ENCODE measurements at places on chromosomes 11 and 22.

GRCh38 chr11:111426617-111427016 lies 47.5 kb upstream of the POU2AF1 start:
- no peak for DNase-seq

- DNase-seq, result no peak
Observed at GRCh38 chr11:35316161-35316560, 103.2 kb downstream of the SLC1A2 start.

DNA sequence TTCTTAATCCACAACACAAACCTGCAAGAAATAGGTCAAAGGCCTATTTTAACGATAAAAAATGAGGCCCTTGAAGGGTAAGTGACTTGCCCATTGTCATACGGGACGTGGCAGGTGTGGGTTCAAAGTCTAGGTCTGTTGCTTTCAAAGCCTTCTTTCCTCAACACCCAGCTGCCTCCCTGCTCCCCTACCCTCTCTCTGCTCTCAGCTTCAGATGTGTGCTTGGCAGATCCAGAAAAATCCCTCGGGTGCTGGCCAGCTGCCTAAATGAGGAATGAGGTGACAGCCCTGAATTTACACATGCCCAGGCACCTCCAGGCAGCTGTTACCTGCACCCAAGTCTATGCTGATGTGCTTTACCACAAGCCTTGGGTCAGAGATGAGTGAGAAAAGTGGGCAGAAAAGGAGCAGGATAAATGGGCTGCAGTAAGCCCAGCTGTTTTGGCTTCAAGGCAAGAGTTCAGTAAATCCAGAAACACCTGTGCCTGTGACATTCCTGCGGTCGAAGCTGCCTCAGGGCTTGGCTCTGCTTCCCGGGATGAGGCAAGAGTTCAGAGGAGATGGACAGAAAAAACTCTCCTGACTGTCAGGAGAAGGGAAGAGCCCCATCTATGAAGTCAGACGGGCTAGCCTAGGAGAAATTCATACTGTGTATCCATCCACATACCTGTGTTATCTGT lies 49.9 kb upstream of the LDLRAD3 start:
- no peak for DNase-seq

DNA sequence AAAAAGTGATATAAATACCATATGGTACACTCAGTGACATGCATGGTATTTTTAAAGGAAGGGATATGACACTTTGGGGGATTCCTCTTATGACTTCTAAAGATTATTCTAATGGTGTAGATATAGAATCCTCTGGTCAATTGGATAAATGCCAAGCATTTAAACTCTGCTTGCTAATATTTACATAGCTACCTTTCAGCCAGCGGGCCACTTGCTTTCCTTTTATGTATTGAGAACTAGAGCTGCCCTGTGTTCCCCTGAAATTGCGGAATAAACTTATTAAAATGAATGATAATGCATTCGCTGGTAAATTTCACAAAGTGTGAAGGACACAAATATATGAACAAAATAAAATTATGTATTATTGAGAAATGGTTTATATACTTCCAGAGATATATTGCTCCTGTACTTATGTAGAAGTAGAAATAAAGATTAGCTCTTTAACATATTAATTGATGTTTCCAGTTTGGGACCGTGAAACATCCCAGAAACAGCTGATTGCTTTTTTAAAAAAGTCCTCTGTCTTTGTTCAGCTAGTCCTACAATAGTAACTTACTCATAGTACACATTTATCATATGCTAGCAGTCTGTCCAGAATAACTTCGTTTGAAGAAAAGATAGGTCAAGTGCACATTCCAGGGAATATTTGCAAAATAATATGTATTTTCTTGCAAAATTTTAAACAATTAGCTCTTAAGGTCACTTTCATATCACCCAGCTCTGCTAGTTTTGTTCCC lies 40.1 kb upstream of the CARD18 start:
- no peak for DNase-seq

- DNase-seq, result no peak
Observed at GRCh38 chr11:120546312-120547205, 35.0 kb downstream of the GRIK4 start.

- no peak for DNase-seq
Observed at GRCh38 chr22:27226666-27227065, 569.3 kb downstream of the MIAT start.

GRCh38 chr22:49147617-49148175 lies 680.0 kb downstream of the BRD1 start:
- no peak for DNase-seq

- no peak for DNase-seq
Observed at GRCh38 chr22:48186146-48186790, 1423.8 kb downstream of the TBC1D22A start.

GRCh38 chr11:50188040-50188439 lies 155.4 kb downstream of the OR4C45 start:
- DNase-seq, result no peak

GRCh38 chr11:61793083-61793828 lies 545 bp downstream of the FEN1 start:
- no peak for DNase-seq

DNA sequence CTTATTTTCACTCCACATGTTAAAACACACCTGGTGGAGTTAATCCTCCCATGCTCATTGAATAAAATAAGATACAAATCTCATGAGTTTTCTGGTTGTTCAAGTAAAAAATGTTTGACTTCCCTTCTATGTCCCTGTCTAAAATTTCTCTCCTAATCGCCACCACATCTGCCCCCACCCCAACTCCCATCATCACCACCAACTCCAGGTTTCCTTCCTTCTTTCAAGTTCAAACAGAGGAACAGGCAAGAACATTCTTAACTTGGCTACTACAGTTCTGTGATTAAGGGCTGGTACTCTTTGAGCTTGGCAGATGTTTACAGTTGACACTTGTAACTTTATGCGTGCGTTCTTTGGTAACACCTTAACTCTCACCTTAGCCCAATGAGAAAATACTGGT lies 9.1 kb upstream of the PSMA1 start:
- no peak for DNase-seq

- no peak for DNase-seq
Observed at GRCh38 chr22:19085233-19085718, 36.9 kb downstream of the DGCR2 start.

DNA sequence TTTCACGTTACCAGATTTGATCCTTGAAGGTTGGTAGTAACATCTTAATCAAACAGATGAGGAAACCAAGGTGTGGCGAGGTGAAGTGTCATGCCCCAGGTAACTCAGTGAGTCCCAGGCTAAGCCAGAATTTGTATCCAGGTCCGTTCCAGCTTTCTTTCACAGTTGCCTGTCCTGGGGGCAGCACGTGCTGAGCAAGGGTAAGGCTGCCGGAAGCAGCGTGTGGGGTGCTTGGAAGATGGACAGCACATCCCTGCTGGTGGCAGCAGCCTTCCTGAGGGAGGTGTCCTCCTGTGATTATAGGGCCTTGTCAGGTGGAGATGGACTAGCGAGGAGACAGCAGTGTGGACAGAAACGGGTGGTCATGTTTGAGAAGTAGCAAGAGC lies 50.9 kb downstream of the TRIOBP start:
- no peak for DNase-seq

DNA sequence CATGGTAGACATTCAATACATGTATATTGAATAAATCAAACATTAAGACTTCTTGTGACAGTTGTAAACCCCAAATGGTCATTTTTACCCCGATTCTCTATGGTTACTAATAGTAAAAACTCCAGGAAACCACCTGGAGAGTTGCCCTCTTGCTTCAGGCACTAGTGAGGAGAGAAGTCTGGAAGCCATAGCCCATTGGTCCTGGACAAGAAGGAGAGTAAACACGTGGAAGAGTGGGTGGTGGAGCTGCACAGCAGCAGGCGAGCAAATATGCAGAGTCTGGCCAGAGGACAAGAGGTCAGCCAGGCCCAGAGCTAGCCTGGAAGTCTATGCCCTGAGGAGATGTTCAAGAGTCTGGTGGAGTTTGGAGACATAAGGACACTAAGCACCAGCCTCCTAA lies 17.7 kb downstream of the DCHS1 start:
- DNase-seq, result no peak

DNA sequence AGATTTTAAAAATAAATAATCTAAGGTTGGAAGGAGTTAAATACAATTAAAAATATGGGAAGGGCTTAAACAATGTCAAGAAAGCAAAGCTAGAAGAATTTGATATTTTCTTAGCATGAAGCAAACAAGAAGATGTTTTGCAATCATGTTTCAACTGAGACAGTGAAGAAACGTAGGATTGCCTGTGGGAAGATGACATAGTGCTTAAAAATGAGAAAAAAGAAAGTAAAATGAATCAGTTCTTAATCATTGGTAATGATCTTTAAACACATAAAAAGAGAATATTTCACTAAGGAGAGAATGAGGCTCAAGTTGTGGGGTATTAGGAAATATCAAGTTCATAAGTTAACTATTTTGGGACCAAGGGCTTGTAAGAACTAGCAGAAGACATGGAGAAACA lies 855.0 kb downstream of the METTL15 start:
- DNase-seq, result no peak

DNA sequence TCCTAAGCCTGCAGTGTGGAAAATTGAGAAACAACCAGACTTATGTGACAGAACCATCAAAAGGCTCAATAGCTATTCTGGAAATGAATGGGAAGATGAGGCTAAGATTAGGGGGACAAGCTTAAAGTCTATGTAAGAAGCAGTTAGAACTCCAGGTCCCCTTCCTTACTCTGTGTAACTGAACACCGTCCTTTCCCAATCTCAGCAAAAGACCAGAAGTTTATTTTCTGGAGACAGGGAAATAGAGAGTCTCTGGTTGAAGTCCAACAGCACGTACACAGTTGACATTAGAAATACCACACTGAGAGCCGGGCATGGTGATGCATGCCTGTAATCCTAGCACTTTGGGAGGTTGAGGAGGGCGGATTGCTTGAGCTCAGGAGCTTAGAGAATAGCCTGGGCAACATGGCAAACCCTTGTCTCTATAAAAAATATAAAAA lies 93.9 kb downstream of the CD44 start:
- DNase-seq, result no peak

- DNase-seq, result no peak
Observed at GRCh38 chr11:59224351-59224928, 11.7 kb upstream of the MPEG1 start.

- no peak for DNase-seq
Observed at GRCh38 chr11:67163006-67163405, 43.9 kb downstream of the KDM2A start.

DNA sequence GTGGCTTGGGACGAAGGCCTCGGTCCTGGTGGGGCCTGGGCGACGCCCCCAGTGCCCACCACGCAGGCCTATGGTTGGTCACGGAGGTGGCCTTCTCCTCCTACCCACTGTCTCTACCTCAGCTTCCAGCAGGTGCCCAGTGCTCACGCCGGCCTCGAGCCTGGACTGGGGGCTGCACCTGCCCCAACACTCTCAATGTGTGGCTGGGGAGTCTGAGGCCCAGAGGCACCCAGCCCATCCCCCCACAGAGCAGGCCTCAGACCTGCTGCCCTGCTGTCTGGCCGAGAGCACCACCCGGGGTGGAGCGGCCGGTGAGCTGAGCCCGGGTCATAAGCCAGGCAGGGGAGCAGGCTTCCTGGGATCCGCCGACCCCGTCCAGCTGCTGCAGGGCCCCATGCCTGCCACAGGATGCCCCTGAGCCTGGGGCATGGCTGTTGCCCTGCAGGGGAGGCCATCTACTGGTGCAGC lies 28.6 kb upstream of the MUC5AC start:
- DNase-seq, result no peak

DNA sequence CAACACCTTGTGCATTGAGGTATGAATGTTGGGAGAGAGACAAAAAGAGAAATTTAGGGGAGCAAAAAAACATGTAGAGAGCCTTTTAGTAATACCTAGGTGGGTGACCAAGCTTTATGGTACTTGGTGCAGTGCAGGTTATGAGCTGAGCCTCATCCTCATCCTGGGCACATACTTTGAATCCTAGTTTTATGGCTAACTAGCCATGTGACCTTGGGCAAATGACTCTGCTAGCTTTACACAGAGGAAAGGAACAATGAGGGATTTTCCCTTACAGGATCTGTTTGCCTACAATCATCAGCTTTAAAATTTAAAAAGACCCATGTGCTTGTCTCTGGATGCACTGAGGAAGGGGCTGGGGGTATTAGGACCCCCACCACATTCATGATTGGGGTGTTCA lies 187.8 kb upstream of the ISX start:
- DNase-seq, result no peak

DNA sequence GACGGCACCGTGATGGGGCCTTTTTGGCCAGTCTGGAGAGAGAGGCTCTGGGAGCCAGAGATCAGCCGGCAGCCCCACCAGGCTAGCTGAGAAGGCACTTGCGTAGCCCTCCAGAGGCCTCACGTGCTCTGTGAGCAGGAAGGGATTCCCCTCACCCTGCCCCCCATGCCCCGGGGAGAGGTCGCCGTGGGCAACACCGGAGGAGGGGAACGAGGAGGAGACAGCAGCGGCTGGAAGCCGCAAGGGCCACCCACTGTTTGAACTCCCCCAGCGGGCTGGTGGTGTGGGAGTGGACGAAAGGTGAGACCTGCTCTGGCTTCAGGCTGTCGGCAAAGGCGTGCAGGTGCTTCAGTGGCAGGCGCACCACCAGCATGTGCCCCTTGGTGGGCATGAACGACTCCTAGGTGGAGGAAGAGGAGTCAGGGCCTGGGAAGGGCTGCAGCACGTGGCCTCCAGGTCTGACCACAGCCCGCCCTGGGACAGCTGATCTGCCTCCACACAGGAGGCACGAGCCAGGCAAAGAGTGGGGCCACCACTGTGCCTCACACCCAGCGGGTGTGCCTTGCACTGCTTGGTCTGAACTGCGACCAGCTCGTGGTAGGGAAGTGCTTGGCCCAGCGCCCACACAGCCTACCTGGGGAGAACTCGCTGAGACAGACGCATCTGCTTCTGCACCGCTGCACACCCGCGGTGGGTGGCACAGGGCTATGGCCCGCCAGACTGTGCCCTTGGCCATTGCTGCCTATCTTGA lies 99.9 kb downstream of the MED15 start:
- DNase-seq, result no peak

DNA sequence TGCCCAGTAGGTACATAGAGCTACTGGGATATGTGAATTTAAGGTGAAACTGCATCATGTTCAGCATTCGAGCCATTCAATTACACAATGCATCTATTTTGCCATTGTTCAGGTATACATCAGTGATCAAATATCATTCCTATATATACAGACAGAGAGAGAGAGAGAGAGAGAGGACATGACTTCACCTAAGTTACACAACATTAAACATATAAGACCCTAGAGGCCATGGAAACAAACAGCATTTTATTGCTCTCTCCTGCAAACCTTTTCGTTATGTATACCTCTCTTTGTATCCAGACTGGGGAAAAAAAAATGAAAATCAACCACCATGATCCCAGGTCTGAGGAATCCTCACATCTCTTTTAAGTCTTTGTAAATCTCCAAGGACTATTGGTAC lies 1829.1 kb downstream of the LRRC4C start:
- DNase-seq, result no peak

DNA sequence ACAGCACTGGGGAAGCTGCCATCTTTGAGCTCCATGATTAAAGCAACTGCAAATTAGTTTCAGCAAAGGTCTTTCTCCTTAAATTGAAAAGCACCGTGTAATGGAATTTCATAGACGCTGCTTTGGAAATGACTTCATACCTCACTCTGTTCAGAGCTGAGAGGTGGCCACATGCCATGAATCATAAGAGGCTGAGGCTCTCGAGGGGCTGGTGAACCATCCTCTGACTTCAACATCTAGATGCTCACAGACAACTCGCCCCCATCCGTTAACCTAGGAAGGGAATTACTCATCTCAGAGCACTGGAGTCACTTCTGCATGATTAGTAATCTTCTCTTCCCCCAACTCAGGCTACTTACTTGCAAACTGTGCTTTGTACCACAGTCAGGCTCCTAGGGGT lies 122.3 kb downstream of the RCN1 start:
- DNase-seq, result no peak

GRCh38 chr11:503179-503981 lies 3.7 kb downstream of the RNH1 start:
- peak; percentile 71 for DNase-seq

GRCh38 chr11:98965775-98966174 lies 55.0 kb upstream of the CNTN5 start:
- DNase-seq, result no peak
